Stimulated activated CD4-positive, alpha-beta T cell treated with anti-CD3 and anti-CD28 coated beads, Interleukin-2, amount 100 ng/mL, for 48 hours (primary cell): ENCODE measurements at places on chromosomes 7 and 10.
A peak's percentile ranks its signal among the peaks of the same experiment; 100 is the strongest.

- DNase-seq, result no peak
Measured at GRCh38 chr7:159061209-159061608, 83.5 kb downstream of the VIPR2 start.

DNA sequence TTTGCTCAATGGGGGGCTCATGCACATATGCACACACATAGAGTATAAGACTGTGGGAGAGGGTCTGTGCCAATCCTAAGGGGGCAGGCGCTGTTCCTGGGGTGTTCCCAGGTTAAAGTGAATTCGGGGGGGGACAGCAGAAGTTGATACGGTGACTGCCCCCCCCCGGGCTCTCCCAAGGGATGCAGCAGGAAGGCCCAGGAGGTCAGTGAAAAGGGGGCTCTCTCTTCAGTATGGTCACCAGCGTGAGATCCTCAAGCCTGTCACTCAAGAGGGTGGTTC lies 32.4 kb downstream of the SPDYE6 start:
- DNase-seq, result no peak

- no peak for DNase-seq
Measured at GRCh38 chr7:17038160-17038782, 156.5 kb upstream of the AGR3 start.

- no peak for DNase-seq
Measured at GRCh38 chr10:25061125-25061524, 44.7 kb downstream of the THNSL1 start.

- DNase-seq, result no peak
Measured at GRCh38 chr7:47149971-47150370, 431.9 kb downstream of the TNS3 start.

GRCh38 chr7:90430614-90431460 lies 27.6 kb downstream of the CLDN12 start:
- DNase-seq, result no peak

DNA sequence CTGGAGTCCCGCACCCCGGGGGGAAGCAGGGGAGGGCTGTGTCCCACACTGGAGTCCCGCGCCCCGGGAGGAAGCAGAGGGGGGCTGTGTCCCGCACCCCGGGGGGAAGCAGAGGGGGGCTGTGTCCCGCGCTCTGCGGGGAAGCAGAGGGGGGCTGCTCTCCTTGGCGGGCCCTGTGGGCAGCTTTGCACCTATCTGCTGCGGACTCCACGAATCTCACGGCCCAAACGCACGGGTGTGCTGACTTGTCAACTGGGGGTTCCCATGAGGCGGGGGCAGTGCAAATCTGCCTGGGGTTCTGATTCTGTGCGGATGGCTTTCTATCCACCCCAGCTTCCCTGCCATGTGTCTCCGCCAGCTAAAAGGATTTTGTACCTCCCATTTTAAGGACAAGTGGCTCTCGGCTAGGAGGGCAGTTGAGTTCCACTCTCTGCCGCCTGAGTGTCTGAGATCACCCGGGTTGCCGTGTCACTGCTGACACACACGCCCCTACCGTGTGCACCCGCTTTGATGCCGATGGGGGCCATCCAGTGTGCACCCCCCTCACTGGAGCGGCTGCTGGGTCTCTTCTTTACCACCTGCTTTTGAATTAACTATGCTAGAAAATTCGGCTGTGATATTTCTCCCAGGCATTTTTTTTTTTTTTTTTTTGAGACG lies 20.5 kb downstream of the GPER1 start:
- DNase-seq, result no peak

DNA sequence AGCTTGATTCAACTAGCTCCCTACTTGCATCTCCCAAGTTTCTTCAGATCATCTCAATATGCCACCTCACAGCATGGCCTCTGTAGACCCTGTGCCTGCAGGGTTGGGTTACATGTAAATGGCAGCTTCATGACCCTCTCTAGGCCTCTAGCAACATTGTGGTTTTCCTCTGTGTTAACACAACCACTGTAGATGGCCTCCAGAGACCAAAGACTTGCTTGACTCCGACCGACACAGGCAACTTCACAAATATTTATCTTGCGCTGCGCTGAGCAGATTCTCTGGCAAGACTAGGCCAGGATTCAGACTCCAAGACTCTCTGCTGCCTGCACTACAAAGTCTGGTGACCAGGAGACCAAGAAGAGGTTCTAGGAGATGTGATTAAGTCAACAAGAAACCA lies 75.9 kb downstream of the CNOT4 start:
- no peak for DNase-seq

DNA sequence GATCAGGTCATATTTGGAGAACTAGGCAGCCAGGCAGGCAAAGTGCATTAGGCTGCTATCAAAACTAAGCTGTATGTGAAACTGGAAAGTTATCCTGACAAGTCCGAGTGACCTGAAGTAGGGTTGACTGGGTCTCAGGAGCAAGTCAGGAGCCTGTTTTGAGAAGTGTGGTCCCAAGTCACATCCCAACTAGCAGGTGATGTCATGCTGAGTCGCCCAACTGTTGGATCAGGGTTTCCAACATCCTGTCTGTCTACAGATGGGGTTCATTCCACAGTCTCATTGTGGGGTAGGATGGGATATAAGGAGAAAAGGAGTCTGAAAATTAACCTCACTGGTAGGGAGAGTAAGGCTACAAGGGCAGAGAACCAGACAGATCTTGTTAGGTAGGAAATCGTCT lies 27.0 kb downstream of the SLC26A4 start:
- DNase-seq, result no peak

GRCh38 chr10:117373823-117374505 lies 1.3 kb downstream of the PDZD8 start:
- peak; percentile 10 for DNase-seq

- DNase-seq, result no peak
Measured at GRCh38 chr7:13042605-13043236, 355.3 kb downstream of the ARL4A start.

DNA sequence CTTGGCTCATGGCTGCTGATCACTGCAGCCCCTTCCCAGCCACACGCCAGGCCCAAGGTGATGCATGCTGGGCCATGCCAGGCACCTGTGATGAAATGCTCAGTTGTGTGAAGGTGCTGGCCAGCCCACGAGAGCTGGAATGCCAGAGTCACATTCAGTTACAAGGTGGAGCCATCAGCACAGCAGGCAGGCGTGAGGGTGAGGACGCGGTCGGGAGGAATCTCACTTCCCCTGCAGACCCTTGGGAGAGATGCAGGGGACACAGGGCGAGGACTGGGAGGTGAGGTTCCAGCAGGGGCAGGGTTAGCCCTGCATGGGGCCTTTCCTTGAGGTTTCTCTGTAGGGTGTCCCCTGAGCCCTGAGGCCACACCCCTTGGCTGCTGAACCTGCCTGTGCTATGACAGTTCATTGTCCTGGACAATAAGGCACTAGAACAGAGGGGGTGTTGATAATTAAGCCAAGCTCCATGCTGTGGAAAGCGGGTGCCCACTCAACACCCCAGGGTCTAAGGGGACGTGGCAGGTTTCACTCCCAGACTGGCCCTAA lies 82.4 kb downstream of the ADARB2 start:
- DNase-seq, result no peak

DNA sequence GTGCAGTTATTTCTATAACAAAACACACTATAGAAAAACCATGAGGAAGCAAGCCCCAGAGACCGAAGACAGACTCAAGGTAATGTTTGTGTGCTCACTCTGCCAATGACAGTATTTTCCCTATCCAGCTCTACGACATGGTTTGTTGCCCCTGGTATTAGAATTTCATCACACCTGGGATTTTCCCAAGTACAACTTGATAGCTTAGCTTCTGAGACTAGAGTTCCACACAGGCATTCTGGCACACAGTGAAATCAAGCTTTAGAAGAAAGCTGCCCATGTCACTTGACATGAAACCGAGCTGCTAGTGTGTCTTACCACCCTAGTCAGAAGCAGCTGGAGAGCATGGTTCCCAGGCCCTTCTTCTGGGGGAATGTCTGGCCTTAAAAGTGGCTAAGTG lies 44.1 kb upstream of the AKR1E2 start:
- DNase-seq, result no peak

GRCh38 chr10:53606981-53607380 lies 834.4 kb upstream of the MBL2 start:
- DNase-seq, result no peak

GRCh38 chr7:131040467-131040932 lies 287.2 kb upstream of the MKLN1 start:
- peak; percentile 41 for DNase-seq

DNA sequence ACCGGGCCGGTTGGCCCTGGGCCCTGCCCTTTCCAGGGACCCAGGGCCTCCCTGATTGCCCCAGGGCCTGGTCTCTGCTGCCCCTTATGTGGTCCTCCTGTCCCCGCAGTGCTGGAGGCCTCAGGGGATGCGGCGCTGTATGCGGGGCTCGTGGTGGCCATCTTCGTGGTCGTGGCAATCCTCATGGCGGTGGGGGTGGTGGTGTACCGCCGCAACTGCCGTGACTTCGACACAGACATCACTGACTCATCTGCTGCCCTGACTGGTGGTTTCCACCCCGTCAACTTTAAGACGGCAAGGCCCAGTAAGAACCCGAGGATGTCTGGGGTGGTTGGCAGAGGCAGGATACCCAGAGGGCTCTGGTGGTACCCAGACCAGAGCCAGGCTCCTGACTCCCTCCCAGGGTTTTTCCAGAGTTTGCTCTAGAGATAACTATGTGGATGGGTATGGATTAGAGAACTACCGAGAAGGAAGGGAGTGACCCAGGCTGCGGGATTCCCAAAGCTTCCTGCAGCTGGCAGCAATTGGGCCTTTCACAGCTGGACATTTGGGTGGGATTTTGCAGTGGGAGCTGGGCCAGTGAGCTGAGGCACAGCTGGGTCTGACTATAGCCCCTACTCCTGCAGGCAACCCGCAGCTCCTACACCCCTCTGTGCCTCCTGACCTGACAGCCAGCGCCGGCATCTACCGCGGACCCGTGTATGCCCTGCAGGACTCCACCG lies 28.1 kb upstream of the SLC29A3 start:
- DNase-seq, result no peak

- no peak for DNase-seq
Measured at GRCh38 chr10:69696073-69696731, 66.2 kb downstream of the FAM241B start.

- DNase-seq, result no peak
Measured at GRCh38 chr10:52187521-52188258, 126.4 kb upstream of the DKK1 start.

DNA sequence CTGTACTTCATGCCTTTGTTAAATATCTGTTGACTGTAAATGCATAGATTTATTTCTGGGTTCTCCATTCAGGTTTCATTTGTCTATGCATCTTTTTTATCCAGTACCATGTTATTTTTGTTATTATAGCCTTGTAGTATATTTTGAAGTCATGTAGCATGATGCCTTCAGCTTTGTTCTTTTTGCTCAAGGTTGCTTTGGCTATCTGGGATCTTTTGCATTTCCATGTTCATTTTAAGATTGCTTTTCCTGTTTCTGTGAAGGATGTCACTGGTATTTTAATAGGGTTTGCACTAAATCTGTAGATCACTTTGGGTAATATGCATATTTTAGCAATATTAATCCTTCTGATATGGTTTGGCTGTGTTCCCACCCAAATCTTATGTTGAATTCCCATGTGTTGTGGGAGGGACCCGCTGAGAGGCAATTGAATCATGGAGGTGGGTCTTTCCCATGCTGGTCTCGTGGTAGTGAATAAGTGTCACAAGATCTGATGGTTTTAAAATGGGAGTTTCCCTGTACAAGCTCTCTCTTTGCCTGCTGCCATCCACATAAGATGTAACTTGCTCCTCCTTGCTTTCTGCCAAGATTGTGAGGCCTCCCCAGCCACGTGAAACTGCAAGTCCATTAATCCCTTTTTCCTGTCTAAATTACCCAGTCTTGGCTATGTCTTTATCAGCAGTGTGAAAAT lies 302.8 kb upstream of the SEMA3C start:
- no peak for DNase-seq

DNA sequence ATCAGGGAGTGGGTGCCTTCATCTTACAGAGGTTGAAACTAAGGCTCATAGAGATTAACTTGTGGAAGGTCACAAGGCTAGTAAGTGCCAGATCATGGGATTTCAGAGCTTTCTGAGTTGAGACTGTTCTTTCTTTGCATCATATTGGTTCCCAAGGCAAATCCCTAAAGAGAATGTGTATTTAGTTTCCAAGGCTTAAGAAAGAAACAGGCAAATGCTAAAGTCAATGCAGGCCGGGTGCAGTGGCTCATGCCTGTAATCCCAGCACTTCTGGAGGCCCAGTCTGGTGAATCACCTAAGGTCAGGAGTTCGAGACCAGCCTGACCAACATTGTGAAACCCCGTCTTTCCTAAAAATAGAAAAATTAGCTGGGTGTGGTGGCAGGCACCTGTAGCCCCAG lies 19.8 kb downstream of the CDK1 start:
- no peak for DNase-seq

DNA sequence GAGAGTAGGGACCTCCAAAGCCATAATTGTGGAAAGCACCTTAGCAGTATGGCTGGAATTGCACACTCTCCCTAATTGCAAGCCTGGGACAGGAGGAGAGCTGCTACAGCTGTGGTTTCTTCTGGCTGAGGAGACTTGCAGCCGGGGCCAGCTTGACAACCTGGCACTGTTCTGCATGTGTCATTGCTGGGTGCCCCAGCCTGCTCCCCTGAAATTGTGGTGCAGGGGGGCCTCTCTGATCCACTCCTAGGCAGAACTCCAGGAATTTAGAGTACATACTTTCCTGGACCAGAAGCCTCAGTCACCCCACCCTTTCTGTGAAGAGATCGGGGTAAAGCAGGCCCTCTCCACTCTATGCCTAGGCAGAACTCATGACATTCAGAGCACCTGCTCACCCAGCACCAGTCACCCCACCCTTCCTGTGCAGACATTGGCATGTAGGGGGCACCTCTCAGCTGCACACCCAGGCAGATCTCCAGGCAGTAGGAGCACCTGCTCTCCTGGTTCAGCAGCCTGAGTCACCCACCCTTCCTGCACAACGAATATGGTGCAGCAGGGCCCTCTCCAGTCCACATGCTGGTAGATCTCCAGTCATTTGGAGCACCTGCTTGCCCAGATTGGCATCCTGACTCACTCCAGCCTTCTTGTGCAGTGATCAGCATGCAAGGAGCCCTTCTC lies 34.4 kb upstream of the DYNC1I1 start:
- no peak for DNase-seq

DNA sequence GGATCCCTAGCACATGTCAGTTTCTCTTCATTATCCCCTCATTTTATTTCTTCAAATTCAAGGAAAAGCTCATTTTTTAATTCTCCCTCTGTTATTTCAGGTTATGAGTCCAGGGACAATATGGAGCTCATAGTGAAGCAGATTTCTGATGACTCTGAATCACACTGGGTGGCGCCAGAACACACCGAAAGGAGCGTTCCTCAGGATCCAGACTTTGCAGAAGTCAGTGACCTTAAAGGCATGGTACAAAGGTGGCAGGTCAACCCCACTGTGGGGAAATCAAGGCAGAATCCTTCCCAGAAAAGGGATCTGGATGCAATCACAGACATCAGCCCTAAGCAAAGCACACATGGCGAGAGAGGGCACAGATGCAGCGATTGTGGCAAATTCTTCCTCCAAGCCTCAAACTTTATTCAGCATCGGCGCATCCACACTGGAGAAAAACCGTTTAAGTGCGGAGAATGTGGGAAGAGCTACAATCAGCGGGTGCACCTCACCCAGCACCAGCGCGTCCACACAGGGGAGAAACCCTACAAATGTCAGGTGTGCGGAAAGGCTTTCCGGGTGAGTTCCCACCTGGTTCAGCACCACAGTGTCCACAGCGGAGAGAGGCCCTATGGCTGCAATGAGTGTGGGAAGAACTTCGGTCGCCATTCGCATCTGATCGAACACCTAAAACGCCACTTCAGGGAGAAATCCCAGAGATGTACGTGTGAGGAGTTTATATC lies 21.4 kb downstream of the ZKSCAN5 start:
- no peak for DNase-seq
